EH (cell line): ENCODE measurements at places on chromosomes 12 and 14.

- DNase-seq, result no peak
These were observed 1665.8 kb upstream of the FLRT2 start for GRCh38 chr14:83864106-83864505.

DNA sequence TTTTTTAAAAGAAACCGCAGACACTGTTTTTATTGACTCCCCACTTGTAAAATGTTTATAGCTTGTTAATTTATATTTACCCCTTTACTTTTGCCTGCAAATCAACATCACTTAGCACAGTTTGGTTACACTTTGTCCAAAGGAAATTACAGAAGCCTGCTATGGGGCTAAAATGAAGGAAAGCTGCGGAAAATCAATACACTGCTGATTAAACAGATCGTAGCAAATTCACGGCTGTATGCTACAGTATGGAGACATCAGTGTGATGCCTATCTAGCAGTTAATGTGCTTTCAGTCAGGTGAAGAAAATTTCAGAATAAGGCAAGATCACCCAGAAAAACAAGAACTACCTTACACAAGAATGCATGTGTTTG, 110.0 kb downstream of the FOXG1 start:
- DNase-seq, result no peak

DNA sequence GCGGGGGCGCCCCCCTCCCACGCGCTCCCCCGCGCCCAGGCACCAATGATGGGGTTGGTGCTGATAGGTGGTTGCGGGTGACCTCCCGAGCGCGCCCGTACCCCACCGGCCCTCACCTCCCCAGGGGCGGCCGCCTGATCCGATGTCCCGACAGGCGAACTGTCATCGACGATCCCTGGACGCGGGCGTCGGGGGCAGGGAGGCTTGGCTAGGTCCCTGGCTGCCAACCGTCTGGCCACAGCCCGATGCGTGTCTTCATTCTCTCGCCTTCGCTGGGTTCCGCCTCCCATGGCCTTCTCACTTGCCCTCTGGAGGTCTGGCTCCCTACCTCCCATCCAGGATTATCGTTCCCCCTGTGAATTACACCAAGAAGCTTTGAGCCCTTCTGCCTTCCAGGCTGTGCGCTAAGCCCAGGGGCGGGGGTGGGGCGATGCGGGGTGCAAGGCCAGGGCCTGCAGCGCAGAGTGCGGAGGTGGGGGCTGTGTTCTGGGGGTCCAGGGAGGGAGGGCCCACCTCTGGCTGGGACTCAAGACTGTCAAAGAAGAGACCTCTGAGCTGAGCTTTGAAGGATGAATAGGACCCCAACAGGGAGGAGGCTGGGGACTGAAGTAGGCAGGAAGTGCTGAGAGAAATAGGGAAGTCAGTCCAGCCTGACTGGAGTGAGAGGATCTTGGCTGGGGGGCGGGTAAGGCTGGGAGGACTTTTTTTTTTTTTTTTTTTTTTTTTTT, 7.7 kb upstream of the RACGAP1 start:
- DNase-seq, result no peak

DNA sequence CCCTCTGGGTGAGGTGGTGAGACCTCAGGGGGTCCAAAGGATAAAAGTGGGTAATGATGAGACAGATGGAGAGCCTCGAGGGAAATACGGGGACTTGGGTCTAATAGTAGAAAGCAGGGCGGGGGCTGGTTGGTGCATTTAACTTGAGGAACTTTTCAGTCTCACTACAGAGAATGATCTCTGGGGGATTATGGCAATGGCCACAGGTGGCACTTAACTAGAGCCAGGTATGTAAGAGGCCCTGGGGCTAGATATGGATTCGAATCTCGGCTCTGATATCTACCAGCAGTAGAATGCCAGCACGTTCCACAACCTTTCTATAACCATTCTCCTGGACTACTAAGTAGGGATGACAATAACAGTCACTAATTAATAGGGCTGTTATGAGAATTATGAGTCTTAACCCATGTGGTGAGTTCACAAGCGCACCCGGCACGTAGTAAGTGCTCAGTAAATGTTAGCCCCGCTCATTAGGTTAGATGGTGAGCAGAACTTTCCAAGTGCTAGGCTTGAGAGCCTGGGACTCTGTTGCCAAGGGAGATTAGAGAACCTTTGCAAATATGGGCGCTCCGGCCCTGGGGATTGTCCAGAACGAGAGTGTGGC, 888 bp upstream of the PLXNC1 start:
- no peak for DNase-seq

- DNase-seq, result no peak
These were observed 115.3 kb upstream of the CPSF6 start for GRCh38 chr12:69123919-69124638.

- DNase-seq, result no peak
These were observed 24.5 kb downstream of the SNX6 start for GRCh38 chr14:34605461-34605860.

GRCh38 chr12:10069976-10070375, 28.8 kb downstream of the CLEC1A start:
- DNase-seq, result no peak

GRCh38 chr14:36724162-36724561, 62.5 kb downstream of the PAX9 start:
- no peak for DNase-seq

DNA sequence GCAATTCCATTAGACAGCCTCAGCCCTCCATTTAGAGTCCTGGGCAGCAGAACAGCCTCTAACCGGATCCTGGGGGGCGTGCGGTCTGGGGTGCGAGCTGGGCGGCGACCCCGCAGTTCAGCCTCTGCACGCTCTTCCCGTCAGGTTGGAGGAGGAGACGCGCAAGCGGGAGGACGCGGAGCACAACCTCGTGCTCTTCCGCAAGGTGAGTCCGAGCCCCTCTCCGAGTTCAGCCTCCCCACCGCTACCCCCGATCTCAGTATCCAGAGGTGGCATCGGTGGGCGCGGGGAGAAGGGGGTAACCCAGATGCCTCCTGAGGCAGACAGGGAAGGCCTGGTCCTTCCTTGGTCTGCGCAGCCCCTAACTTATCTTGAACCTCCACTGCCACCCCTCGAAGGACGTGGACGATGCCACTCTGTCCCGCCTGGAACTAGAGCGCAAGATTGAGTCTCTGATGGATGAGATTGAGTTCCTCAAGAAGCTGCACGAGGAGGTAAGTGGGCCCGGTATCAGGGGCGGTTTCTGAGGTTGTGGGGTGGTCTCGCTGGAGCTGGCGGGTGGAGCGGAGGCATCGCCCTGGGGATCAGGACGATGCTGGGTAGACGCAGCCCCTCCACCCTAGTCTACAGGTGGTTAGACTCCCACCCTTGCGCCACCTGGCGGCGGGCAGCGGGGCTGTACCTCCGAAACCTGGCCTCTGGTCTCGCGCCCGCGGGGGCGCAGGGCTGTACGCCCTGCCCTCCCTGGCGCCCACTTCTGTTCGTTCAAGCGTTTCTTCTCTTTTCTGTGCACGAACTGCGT, 1.3 kb downstream of the PRPH start:
- DNase-seq, result peak; percentile 26

- no peak for DNase-seq
These were observed 415.0 kb downstream of the FUT8 start for GRCh38 chr14:65827520-65827919.

GRCh38 chr12:25979563-25979962, 21.1 kb downstream of the RASSF8 start:
- peak; percentile 52 for DNase-seq

DNA sequence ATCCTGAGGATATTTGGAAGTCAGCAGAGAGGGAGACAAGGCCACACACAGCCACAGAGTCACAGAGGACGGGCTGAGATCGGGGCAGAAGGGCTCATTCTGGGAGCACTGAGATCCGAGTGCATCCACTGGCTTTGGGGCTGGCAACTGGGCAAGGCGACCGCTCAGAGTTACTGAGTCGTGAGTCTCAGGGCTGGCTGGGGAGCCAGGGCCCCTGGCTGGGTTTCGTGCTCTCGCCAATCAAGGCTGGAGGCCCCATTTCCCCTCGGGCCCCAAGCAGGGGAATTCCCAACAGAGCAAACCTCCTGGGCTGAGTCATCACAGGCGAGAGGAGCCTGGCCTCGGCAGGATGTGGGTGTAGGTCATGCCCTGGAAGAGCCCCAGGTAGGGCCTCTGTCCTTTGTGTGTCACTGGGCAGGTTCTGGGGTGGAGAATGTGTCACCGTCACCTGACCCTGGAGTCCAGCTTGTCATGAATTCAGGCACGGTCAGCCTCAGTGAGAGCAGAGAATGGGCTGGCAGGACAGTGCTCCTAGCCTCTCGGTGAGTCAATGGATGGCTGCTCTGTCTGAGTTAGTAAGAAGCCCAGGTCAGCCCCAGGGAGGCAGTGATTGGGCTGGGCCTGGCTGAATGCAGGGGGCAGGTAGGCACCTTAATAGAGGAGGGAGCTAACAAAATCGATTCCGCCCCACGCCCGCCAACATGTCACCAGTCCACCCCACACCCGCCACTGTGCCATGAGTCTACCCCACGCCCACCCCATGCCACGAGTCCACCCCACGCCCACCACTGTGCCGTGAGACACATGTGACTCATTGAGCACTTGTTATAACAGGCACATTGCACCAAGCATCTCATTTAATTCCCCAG, 16.9 kb downstream of the ASB2 start:
- DNase-seq, result peak; percentile 93

GRCh38 chr14:93683226-93683625, 105.1 kb downstream of the PRIMA1 start:
- no peak for DNase-seq

- DNase-seq, result no peak
These were observed 30.3 kb downstream of the CORO1C start for GRCh38 chr12:108700833-108701541.

- DNase-seq, result no peak
These were observed 286.9 kb downstream of the ERC1 start for GRCh38 chr12:1277905-1278304.

GRCh38 chr12:55931780-55932550, 1.0 kb downstream of the DGKA start:
- DNase-seq, result peak; percentile 56

DNA sequence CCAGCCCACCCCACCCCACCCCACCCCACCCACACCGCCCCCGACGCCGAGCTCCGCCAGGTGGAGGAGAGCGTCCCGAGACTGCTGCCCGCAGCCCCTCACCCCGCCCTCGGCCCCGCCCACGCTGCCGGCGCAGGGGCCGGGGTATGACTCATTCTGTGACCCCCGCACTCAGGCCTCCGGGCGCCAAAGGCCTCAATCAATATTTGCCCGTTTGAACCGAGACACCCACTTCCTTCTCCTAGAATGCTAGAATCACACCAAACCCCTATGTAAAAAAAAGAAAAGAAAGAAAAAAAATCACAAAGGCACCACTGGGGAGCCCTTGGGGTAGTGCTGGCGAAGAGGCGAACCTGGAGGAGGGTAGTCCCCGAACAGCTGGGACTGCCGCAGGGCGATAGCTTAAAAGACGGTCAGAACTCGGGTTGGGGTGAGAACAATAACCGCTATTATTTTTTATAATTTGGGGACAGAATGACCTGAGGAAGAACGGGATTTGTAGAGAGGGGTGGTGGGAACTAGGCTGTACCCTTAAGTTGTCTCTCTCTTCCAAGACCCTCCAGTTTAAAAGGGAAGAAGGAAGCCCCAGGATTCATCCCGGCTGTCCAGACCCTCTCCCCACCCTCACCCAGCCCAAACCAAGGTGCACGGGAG, 894 bp downstream of the KRT8 start:
- peak; percentile 49 for DNase-seq

DNA sequence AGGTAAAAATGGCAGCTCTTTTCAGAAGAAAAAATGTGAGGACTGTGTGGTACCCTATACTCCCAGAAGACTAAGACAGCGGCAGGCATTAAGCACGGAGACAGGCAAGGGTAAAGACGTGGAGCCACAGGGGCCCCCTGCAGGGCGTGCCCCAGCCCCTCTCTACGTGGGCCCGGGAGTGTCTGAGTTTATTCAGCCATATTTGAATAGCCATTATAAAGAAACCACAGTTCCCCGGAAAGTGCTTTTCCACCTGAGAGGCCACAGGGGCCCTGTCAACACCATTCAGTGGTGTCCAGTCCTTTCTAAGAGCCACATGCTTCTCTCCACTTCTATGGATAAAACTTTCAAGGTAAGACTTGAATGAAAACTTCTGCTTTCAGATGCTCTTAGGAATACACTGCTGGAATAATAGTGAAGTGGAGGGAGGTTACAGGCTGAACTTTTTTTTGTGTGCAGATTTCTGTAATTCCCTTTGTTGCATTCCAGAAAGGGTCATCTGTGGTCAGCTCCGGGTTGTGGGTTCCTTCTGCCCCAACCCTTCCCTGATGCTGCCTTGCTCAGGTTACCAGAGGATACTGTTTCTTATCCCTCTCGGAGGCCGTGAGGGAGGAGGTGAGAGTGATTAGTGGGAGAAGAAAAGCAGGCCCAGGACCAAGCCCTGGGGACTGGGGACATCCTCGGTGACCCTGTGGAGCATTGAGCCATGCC, 58.4 kb downstream of the SLC25A47 start:
- DNase-seq, result peak; percentile 37

GRCh38 chr12:53677800-53678148, 1.9 kb upstream of the ATP5MC2 start:
- no peak for DNase-seq

- DNase-seq, result peak; percentile 87
These were observed 22.8 kb downstream of the ERC1 start for GRCh38 chr12:1013618-1014489.

DNA sequence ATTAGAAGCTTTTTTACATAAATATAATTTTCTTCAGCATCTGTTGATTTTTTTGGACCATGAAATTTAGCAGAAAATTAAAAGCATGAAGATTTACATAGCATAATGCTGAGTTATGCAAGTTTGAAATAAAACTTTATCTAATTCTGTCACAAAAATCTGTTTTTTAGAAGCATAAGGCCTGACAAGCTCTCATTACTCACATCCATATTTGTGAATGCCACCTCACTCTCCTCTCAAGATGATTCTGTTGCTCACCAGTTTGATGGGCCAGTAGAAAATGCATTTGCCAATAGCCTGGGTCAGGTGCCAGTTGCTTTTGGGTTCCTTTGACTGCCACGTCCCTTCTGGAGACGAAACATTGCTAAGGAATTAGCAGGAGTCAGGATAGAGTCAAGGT, 181.5 kb upstream of the ATP2B1 start:
- DNase-seq, result no peak

DNA sequence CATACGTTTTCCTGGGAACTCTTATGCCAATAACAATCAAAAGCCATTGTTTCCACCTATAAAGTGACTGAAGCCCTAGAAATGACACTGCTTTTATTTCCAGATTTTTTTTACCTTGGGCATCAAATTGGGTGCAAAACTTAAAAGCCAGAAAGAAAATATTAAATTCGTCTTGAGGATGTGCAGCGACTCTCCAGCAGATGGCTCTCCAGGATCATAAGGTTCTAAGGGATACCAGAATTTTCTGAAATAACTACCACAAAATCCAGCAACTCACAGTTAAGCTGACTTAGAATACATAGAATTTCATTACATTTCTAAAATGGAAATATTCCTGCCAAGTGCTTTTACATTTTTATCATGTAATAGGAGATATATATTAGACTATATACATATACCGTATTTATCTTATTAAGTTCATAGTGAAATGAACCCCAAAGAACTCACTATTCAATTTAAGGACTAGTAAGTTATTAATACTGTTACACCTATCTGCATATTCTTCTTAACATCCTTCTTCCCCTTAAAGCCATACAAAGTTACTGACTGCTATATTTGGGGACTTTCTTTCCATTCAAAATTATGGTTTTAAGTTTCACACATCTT, 44.0 kb downstream of the ARMH4 start:
- peak; percentile 68 for DNase-seq

GRCh38 chr14:75292886-75293285, 14.3 kb downstream of the FOS start:
- no peak for DNase-seq

GRCh38 chr14:64235652-64236640, 58.2 kb downstream of the ESR2 start:
- DNase-seq, result no peak
